Esophagus squamous epithelium (tissue), 5 donors: ENCODE measurements at places on chromosomes 1 and 21. TPM values are rescaled to one million over a fixed set of nuclear protein-coding genes. Genes with fewer than 3 reads are reported as not detected.

DNA sequence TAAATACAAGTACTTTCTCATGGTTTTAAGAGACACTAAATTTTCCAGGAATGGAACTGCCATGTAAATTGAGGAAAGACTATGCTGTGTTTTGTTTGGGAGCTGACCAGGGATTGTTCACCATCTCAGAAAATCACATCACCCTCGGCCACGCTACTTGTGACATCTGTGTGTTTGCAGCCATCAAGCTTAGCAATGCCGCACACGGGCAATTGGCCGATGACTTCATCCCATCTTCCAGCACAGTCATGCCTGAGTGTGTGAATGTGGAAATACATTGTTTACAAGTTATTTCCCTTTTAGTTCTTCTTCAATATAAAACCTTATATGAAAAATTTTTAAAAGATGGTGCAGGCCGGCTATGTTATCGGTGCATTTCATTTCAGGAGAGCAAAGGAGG is 121.6 kb downstream of the GLIS1 start:
- DNase-seq: no peak

The ATP6V1G3 gene
- not detected for total RNA-seq

The SLFNL1 gene
- total RNA-seq: not detected

The HDGF gene
- 251 TPM for total RNA-seq
